ENCODE measurements at places on chromosomes 2 and 18.

GRCh38 chr2:232667989-232668583 is 29.0 kb upstream of the GIGYF2 start:
- no peak for DNase-seq

DNA sequence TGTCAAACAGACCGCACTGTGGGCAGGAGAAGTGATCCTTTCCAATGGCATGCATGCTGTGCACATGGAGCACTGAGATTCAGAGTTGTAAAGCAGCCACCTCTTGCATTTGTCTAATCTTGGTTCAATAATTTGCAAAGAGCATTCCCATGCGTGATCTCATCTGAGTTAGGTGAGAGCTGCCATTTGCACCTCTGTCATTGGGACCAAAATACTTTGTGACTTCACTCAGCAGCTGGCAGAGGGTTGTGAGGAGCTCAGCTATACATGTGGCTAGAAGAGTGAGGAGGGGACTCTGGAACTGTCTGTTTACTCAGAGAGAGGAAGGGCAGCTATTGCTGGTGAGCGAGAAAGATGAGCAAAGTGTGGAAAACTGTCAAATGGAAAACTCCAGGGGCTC is 265.1 kb upstream of the TNP1 start:
- DNase-seq: no peak

GRCh38 chr18:70288851-70289328 is at the start of gene SOCS6:
SOCS6 (plus strand) TSS chr18:70289045; CDS start chr18:70324669, 35,624 bp downstream.
- DNase-seq: peak; percentile 63

- no peak for DNase-seq
Measured at GRCh38 chr2:229044581-229044980, 226.5 kb downstream of the PID1 start.

- no peak for DNase-seq
Measured at GRCh38 chr2:72097276-72097675, 50.4 kb downstream of the CYP26B1 start.

GRCh38 chr2:191048073-191048472 is 34.1 kb upstream of the STAT1 start:
- no peak for DNase-seq

DNA sequence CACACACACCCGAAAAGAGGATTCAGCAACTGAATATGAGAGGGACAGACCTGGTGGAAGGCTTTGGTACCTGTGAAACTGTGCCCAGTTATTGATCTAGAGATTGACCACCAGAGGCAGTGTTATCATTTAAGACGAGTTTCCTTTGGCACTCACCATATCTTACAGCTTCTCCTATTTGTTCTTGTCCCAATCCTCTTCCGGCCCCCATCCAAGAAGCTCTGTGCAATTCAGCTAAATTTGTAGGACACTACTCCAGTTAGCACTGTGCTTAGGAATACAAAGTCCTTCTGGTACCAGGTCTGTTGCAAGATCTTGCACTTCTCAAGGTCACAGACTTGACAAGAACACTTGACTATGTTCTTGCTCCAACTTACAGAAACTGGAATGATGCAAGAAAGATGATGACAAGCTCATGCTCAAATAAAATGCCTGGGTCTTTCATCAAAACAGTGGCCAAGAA is 177.7 kb downstream of the TMEM247 start:
- peak; percentile 37 for DNase-seq

GRCh38 chr2:74290466-74291217 is 52.6 kb downstream of the SLC4A5 start:
- DNase-seq: no peak
